GM12865 (cell line): ENCODE measurements at places on chromosomes 2 and 18.

DNA sequence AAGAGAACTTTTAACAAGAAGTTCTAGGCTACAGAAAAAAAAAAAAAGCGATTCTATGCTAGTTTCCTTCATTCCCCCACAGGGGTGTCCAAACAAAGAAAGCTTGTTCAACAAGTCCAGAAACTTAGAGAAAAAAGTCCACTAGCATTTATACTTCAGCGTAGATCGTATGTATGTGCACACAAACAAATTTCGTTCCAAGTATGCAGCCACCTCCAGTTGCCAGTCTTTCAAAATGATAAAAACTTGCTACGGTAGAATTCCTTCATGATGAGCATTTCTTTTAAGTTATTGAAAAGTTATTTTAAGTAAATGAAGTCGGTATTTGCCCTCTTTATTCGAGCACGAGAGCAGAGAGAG lies 3.7 kb upstream of the OTX1 start:
- no peak for DNase-seq

- no peak for DNase-seq
These were observed 426.7 kb downstream of the SETBP1 start for GRCh38 chr18:45107425-45107824.

GRCh38 chr18:13530879-13531387 lies 195.4 kb downstream of the FAM210A start:
- peak; percentile 41 for DNase-seq

DNA sequence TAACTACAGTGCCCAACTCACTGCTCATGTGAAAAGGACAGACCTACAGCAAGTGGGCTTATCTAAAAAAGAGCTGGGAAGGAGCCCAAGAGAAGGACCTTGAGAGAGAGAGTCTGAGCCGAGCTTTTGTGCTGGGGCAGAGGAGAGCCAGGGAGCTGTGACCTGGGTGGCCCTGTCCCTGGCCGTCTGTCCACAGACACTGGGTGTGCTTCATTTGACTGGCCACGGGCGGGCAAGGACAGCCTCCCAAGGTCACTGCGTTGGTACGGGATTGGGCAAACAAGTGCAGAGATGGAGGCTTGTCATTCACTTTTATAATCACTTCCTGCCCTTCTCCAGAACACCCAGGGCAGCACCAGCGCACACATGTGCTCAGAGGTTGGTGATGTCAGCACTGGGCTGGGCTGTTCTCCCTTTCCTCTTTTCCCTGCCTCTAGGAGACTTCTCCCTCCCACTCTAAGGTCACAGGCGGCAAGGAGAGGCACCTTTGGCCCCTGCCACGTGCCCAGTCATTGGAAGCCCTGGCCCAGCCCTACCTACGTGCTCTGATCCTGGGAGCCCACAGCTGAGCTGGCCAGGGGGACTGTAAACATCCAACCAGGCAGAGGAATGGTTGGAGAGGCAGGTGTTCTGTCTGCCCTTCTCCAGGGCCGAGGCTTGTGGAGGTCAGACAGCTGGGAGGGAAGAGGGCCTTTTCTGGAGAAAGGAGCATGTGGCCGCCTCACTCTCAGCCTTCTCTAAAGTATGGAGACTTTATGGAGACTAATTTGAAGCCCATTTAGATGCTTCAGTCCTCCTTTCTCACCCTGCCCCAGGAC lies 6.4 kb upstream of the PSD4 start:
- no peak for DNase-seq

DNA sequence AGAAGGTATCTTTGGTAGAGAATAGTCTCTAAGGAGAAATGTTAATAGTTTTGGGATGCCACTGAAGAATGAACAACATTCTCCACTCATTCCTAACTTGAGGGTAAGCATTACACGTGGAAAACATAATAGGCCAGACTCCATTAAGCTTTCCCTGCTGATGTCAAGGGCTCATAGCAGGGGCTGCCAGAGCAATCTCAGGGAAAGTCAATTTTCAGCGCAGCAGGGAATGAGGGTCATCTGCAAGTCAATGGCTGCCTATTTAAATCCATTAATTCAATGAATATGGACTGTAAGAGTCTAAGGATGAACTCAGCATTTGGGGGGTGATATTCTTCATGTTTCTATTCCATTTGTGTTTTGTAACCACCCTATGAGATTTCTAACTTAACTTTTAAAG lies 144.2 kb upstream of the ARL4C start:
- no peak for DNase-seq

- DNase-seq = no peak
These were observed 297.4 kb downstream of the CALCRL start for GRCh38 chr2:187150670-187151069.

DNA sequence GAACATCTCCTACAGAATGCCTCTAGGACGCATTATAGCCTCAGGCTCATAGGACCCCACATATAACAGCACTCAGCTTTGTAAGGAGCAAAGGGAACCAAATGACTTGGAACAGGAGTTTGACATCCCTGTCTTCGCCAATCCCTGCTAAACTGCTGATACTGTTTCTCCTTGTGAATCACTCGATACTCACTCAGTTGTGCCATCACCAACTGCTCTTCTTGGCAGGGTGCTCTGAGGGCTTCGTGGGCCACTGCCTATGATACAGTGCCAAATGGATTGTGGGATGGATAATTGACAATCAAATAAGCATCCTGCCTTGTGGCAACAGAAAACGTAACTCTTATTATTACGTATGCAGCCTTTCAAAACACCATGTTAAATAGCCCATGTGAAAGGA lies 396.3 kb downstream of the RIT2 start:
- DNase-seq = no peak

DNA sequence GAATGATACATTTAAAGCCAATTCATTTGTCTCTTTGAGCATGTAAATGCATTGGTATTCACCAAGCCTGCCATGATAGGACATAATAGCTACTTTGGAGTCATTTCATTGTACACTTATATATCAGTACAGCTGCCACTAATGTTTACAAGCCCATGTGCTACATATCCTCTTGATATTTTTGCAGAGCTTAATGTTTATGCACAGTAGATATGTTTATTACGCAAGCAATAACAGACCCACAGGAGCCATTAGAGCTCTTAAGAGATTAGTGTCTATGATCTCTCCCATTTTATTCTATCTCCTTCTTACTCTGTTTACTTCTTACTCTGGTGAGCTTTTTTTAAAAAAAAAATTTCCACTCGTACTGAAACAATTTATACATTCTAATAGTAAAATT lies 1132.1 kb upstream of the ZEB2 start:
- DNase-seq = no peak

DNA sequence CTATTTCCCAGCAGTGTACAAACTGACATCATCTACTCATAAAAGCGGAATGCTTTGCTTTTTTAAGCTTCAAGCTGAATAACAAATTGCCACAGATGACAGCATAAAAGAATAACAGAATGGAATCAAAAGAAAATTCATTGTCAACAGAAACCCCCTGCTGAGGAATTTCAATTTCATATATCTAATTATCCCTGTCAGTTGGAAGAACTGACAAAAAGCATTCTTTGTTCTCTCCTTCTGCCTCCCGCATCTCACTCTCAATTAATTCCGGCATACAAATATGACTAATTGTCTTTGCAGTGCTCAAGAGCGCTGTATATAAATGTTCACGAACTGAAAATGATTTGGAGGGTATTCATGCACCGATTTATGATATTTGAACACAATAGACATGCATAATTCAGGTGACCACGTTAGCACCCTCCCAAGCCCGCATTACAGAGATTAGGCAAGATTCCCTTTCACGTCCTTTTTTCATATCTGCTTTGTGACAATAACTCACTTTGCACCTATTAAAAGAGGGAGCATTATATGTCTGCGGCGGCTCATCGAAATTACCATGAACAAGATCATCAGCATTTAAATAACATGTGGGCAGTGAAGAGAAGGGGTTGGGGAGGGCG lies 277.7 kb upstream of the SALL3 start:
- DNase-seq = no peak

- DNase-seq = peak; percentile 95
These were observed 1.9 kb upstream of the NABP1 start for GRCh38 chr2:191675807-191676721.

GRCh38 chr2:14536976-14537375 lies 95.5 kb upstream of the LRATD1 start:
- DNase-seq = no peak

GRCh38 chr2:233487748-233488345 lies 78.7 kb downstream of the USP40 start:
- no peak for DNase-seq

GRCh38 chr2:99397266-99397920 lies 60.2 kb downstream of the EIF5B start:
- DNase-seq = no peak

DNA sequence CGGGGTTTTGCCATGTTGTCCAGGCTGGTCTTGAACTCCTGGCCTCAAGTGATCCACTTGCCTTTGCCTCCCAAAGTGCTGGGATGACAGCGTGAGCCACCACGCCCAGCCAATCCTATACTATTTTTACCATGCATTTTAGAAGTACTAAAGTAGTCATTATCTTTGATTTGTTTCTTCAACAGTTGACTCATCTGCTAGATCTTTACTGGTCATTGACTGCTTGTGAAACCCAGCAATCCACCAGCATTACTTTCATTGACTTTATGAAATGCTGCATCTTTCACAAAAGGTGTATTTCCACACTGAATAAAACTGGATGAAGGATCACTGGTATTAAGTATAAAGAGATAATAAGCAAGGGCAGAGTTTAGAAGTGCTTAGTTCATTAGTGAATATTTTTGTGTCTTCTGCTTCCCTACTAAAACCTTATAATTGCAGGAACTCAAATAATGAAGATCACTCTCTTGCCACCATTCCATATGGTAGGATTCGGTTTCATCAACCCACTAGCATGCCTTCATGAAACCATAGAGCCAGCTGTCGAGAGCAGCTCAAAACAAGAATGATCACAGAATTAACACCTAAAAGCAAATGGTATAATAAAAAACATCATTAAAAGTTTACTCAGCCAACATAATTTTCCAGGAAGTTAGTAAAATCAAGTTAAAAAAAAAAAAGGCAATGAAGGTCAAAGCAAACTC lies 33.1 kb downstream of the IRS1 start:
- DNase-seq = no peak

DNA sequence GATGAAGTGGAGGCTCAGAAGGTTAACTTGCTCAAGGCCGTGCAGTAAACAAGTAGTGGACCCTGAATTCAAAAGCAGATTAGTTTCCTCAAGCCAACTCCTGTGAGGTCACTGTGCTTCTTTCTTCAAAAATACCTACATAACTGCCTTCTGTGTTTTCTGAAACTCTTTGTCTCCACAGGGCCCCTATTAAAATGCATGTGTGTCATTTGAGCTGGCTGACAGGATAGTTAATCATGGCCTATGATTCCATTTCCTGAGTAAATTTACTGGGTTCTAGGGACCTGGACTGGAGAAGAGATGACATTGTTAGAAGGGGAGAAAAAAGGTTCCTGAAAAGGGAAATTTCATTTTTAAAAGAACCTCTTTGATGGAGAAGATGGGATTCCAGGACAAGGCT lies 12.9 kb upstream of the DTNA start:
- DNase-seq = no peak

- DNase-seq = no peak
These were observed 40.4 kb downstream of the L3MBTL4 start for GRCh38 chr18:6374340-6374739.

- no peak for DNase-seq
These were observed 284.1 kb downstream of the PID1 start for GRCh38 chr2:228986961-228987360.

- DNase-seq = no peak
These were observed 19.7 kb upstream of the RNF125 start for GRCh38 chr18:31998880-31999412.

GRCh38 chr2:108418416-108418815 lies 30.6 kb upstream of the GCC2 start:
- DNase-seq = no peak

DNA sequence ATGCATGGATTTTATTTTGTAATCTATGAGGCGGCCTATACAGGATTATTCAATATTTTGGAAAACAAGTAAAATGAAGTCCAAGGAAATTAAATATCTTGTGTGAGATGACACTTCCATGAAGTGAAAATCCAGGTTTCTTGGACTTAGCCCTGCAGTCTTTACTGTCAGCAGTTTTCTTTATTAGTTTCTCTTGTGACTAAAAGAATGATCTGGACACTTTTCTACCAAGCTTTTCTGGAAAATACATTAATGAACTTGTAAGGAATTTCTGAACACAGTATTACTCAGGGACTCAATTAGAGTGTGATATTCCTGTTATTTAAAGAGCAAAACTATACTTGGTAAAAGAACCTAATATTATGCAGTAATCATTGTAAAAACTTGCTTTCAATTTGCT lies 610.4 kb upstream of the SLC8A1 start:
- no peak for DNase-seq
